HFF-Myc (cell line): ENCODE measurements at places on chromosomes 12 and 14.

DNA sequence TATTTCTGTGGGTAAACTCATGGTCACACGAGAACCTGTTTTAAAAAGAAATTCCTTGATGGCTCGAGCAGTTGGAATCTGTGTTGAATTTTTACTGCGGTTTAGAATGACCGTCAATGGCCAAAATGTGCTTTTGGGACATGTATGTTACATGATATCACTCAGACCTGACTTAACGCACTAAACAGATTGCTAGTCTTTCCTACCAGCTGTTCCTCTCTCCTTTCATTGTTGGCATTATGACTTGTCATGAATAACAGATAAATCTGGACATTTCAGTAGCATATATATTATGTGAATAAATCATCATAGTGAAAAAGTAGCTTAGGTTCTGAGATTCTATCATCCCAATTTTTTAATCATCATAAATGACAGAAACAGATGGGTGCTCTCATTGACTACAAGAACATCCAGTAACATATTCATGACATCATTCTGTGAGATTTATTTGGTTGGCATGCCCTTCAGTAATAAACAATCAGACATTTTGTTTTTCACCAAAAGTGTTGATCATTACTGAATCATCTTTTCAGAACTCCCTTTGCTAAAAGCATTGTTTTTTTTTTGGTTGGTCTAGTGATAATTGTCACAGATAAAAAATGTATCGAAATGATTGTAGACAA is 57.9 kb upstream of the NAV3 start:
- DNase-seq, result no peak

DNA sequence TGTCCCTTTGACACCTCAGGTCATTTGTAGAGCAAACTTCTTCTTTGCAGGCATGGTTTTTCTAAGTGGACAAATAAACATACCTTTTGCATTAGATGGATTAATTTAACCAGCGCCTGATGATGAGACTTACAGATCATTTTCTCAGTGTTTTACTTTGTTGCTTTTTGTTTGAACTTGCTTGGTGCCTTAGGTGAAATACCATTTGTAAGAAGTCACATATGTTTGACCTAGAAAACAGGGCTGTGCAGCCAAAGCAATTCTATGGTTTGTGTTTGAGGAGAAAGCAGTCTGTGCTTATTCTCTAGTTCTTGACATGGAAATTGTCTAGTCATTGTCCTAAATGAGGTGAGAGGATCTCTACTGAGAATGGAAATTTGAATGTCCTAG is 111.1 kb downstream of the DIP2B start:
- DNase-seq, result no peak

- DNase-seq, result no peak
Observed at GRCh38 chr12:8822298-8822697, at the start of gene A2ML1. TSS of gene A2ML1 (plus strand) at chr12:8822621. CDS start at chr12:8822652, 31 bp downstream.

DNA sequence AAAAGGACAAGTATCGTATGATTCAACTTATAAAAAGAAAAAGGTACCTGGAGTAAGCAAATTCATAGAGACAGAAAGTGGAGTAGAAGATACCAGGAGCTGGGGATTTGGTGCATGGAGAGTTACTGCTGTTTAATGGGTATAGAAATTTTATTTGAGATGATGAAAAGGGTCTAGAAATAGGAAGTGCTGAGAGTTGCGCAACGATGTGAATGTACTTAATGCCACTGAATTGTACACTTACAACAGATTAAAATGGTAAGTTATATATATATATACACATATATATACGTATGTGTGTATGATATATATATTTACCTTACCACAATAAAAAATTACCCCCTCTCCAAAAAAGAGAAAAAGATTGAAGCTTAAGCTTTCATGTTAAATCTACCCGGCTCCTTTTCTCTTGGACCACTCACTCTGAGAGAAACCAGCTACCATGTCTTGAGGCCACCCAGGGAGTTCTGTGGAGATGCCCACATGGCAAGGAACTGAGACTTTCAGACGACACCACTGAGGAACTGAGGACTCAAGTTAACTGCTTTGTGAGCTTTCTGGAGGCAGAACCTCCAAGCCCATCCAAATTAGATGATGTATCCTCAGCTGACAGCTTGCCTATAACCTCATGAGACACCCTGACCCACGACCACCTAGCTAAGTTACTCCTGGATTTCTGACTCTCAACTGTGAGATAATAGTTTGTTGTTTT is 130.0 kb upstream of the BTG1 start:
- DNase-seq, result no peak

GRCh38 chr12:93803424-93803807 is 126.2 kb downstream of the CRADD start:
- no peak for DNase-seq

DNA sequence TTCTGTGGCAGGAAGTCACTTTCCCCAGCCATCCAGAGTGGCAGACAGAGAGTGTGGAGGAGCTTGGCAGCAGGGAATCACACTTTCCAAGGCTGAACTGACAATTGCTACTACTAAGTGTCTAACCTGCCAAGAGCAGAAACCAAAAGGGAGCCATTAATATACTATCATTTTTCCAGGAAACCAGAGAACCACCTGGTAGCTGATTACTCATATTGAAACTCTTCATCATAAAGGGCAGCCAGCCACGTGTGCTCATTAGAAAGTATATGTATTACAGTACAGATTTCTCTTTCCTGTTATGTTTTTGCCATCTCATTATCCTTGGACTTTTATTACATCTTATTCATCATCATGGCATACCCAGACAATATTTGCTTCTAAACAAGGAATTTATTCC is 374.9 kb downstream of the GXYLT1 start:
- no peak for DNase-seq

- DNase-seq, result no peak
Observed at GRCh38 chr12:116919247-116919661, 8.5 kb downstream of the FBXW8 start.

DNA sequence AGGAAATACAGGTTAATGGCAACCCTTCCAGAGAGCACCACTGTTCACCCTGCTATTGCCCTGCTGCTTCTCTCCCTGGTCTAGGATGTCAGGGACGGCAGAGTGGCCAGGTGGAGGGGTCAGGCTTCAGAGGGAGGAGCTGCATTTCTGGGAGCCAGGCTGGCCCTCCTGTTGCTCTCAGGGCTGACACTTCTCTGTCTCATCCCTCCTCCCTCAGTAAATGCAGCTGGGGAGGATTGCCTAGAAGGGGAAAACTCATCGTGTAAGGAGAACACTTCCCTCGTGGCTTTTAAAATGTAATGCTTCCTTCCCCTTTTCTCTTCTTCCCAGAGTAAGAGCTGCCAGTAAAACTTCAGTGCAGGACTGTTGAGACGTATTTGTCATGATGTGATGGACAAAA is 20.8 kb downstream of the SUSD6 start:
- DNase-seq, result no peak

DNA sequence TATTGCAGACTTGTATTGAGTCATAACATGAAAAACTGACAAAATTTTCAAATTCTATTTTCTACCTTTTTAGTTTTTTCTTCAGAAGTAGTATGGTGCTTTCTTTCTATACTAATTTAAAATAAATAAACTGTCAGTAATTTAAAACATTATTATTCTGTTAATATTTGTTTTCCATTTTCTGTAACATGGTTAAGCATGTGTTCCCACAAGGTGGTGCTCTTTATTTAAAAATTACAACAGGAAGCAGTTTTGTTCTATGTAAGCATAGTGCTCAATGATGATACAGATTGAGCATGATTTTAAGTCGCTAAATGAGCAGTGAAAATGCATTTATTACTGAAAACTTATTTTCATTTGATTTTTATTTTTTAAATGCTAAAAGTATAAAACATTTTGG is 114.6 kb downstream of the PPFIA2 start:
- DNase-seq, result no peak

GRCh38 chr12:115371711-115372110 is 687.7 kb upstream of the TBX3 start:
- DNase-seq, result no peak

DNA sequence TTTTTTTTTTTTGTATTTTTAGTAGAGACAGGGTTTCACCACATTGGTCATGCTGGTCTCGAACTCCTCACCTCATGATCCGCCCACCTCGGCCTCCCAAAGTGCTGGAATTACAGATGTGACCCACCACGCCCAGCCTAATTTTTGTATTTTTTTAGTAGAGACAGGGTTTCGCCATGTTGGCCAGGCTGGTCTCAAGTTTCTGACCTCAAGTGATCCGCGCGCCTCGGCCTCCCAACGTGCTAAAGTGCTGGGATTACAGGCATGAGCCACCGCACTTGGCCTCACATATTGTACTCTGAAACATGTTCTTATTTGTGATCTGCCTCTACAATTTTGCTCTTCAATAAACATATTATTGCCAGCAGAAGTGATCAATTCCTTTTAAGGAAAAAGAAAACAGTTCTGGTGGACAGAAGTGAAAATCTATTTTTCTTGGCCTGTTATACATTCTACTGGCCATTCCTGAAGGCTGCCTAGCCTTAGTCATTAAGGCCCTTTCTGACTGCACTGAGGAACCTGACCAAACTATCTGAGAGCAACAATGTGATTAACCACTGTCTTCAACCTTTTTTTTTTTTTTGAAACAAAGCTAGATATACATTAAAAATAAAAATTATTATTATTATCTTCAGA is 36.1 kb downstream of the SNX6 start:
- no peak for DNase-seq

DNA sequence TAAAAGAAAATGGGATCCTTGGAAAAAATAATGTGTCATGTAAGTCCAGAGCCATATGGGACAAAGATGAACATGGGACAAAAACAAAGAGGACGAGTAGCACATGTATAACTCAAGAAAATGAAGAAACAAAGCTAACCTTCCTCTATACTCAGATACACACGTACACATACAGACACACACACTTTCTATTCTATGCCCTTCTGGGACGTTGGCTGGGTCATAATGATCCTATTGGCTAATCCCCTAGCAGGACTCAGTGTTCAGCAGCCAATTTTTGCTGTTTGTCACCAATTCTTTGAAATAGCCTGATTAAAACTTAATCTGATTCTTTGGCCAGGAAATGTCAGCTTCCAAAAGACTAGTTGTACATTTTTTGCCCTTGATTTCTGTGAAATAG is 189.4 kb upstream of the FOXG1 start:
- DNase-seq, result no peak

DNA sequence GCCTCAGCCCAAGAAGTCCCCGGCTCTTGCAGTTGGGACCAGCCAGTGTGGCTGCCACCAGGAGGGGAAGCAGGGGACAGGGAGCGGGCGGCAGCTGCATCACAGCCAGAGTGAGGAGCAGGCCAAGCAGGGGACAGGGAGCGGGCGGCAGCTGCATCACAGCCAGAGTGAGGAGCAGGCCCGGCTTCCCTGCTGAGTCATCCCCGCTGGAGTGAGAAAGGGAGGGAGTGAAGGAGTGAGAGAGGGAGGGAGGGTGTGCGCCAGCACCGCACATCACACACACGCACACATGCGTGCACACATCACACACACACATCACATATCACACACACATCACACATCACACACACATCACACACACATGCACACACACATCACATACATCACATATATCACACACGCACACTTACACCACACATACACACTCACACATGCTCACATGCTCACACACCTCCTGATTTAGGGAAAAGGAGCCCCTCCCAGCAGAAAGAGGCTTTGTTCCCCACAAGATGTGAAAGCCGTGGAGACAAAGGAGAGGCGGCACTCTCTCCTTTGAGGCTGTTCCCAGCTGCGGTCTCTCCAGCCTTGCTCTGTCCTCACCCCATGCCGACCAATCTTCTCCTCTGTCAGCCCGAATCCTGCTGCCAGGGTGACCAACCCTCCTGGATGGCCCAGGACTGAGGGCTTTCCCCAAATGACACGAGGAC is 16.7 kb upstream of the ZDHHC22 start:
- peak; percentile 27 for DNase-seq

- peak; percentile 60 for DNase-seq
Observed at GRCh38 chr14:73472185-73473114, 14.1 kb upstream of the NUMB start.

DNA sequence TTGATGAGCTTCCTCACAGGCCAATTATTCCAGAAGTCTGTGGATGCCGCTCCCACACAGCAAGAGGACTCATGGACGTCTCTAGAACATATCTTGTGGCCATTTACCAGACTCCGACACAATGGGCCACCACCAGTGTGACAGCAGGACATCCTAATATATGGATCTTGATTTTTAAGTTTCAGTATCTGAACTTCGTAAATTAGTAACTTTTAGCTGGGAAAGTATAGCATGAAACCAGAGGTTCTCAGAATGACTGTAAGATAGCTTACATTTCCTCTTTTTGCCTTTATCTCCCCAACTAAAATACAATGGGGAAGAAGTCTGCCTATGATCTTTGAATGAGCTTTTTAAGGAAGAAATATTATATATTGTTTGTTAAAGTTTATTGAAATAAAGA is 87.0 kb downstream of the DNAI7 start:
- no peak for DNase-seq

DNA sequence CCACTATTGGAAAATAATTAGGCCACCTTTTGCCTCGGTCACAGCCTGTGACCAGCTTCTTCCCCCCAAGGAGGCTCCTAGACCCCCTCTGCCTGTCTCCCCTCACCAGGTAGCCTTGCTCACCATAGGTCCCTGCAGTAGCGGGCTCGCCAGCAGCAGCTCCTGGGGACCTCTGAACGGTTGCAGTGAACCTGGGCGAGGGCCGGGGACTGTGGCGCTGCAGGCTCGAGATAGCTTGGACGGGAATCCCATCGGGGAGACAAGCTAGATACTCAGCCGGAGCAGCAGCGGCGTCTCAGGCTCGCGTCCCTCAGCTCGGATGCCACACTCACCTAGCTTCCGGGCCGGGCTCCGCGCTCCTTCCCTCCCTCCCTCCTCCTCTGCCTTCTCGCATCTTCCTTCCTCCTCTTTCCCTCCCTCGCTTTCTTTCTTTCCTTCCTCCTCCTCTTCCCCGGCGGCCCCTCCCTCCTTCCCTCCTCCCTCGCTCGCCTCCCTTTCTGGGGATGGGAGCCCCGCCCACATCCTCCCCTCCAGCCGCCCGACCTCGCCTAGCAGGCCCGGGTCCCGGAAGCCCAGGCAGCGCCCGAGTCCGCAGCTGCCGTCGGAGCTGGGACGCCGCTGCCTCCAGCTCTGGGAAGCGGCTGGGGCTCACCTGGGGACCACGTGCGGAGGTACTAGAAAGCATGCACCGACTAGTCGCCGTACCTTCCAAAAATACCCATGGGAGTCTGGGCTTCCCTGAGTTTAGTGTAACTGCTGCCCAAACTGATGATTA is at the start of gene BMP4:
Gene BMP4 (minus strand): TSS at position 399 of the 775 bp plus-strand sequence. CDS start 4,603 bp downstream, outside the sequence.
- DNase-seq, result peak; percentile 79

DNA sequence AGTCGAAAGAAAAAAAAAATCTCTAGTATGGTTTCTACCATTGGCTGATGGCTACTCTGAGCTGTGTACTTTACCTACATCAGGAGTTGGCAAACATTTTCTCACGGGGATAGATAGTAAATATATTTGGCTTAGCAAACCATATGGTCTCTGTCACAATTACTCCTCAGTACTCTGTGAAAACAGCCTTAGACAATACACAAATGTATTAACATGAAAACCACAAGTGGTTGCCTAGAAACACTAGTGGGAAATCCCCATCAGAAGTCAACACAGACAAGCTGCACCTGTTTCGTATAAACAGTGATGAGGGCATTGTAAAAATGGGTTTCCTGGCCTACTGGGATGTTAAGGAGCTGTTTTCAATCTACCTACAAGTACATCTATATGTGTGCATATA is 84.6 kb upstream of the NAV3 start:
- DNase-seq, result peak; percentile 60
